ENCODE measurements at places on chromosomes 3 and 15.

GRCh38 chr3:138197524-138197923, 10.4 kb downstream of the ARMC8 start:
- no peak for DNase-seq

DNA sequence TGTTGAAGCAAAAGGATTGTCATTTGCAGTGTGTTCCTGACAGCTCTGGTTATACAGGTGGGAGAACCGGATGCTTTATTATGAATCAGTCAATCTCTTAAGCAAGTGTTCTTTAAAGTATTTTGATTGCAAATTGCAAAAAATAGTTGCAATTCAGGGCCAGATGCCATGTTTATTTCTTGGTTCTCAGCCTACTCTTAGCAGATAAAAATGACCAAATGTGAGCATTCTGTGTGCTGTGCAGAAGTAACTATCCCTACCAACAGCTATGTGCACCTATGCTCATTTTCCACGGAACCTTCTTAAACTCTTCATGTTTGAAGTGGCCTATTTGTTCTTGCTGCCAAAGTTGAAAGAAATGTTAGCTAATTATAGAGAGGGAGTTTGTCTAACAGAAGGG, 262.3 kb upstream of the RASGRP1 start:
- DNase-seq, result no peak

DNA sequence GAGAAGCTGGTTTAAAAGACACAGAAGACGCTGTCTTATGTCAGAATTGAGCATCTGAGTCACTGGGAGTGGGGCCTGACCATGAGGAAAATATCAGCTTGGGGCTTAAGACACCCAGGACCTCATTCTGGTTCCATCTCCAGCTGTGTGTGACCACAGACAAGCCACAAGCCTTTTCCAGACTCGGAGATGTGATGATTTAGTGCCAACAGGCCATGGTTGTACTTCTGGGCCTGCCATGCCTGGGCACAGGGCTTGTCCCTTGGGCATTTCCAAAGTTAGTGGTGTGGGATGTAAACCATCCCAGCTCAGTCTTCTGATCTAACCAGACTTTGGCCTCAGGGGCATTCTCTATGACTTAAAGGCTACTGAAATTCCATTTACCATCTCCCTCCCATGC, 269.8 kb downstream of the RYR3 start:
- DNase-seq, result no peak

DNA sequence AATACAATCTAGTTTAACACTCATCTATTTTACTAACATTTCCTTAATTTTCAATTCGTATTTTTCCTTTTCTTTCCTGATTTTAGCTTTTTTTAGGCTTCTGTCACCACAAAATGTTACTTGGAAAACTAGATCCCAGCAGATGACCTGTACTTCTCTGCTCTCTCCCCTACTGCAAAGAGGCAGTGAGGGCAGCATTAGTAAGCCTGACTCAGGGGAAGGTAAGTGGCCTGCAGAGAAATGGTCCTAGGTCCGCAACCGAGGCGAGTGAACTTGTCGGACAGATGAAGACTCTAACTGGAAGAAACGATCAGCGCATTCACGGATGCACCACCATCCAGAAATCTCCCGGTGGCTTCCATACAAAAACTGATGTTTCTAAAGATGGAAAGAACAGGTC, 20.4 kb downstream of the TMEM43 start:
- DNase-seq, result no peak

Measured in CD4-positive, alpha-beta T cell treated with Interferon gamma for 1 hour (primary cell).